ENCODE measurements at places on chromosomes 12 and 14.

DNA sequence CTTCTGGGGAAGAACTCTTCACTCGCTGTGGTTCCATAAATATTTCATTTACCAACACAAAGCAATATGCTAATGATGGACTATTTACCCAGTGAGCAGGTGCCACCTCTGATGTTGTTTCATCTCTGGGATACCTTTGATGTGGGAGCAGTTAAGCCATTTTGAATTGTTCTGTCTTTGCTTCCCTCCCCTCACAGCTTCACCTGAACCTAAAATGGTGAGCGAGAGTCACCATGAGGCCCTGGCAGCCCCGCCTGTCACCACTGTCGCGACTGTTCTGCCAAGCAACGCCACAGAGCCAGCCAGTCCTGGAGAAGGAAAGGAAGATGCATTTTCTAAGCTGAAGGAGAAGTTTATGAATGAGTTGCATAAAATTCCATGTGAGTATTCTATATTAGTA lies 352.7 kb downstream of the SYT1 start:
- DNase-seq, result no peak

- DNase-seq, result no peak
These were observed 357.3 kb upstream of the MIS18BP1 start for GRCh38 chr14:45610318-45610717.

DNA sequence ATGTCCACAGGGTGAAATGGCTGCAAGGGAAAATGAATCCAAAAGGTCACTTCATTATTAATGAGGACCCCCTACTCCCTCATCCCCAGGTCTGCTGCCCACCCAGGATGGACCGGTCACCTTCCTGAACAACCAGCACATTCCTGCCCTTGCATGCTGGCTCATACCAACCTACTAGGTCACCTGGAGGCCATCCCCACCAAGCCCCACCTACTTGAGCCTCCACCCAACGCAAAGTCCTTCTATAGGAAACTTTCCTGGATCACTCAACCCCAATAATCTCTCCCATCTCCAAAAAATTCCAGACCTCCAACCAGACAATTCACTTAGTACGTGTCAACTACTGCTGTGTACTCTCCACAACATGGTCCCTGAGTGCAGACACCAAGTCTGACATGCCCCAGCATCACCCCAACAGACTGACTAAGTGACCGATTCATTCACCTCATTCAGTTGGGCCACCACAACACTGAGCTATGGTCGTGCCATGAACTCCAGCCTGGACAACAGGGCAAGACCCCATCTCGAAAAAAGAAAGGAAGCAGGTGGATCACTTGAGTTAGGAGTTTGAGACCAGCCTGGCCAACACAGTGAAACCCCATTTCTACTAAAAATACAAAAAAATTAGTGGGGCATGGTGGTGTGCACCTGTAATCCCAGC lies 18.1 kb downstream of the CLMN start:
- DNase-seq, result no peak

- DNase-seq, result no peak
These were observed 13.5 kb upstream of the CATSPERB start for GRCh38 chr14:91745344-91745743.

DNA sequence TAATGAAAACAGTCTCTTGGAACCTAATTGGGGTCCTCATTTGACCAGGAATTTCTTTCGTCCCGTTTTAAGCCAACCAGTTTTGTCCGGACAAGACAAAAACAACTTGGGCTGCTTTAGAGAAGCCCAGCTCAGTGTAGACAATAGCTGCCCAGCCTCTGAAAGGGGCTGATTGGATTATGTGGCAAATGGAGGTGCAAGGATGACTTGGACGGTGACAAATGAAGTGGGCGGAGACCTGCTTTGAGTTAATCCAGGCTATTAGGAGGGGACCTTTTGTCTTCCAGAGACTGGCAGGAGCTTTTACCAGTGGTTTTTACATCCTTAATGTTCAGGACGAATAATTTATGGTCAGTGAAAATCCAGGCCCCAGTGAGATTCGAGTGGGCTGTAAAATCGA lies 4.8 kb downstream of the MEG3 start:
- DNase-seq, result no peak

- no peak for DNase-seq
These were observed 66.7 kb upstream of the PTCSC3 start for GRCh38 chr14:36243183-36243582.

- no peak for DNase-seq
These were observed 15.5 kb downstream of the AEBP2 start for GRCh38 chr12:19454837-19455236.

DNA sequence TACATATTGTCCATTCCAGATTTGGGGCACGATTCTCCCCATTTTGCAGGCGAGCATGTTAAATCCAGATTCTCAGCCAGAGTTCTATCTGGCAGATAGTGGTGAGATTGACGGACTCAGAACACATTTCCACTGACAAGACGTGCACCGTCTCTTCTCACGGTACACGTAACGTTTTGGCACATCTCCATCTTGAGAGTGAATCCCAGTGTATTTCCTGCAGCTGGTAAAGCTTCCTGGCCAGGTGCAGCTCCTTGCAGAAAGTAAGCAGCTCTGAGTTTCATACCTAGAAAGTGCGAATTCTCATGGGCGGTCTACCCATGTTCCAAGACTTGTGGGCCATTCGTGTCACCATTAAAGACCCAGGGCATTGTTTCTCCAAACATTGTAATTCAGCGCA lies 102.6 kb downstream of the TSPAN9 start:
- DNase-seq, result no peak

DNA sequence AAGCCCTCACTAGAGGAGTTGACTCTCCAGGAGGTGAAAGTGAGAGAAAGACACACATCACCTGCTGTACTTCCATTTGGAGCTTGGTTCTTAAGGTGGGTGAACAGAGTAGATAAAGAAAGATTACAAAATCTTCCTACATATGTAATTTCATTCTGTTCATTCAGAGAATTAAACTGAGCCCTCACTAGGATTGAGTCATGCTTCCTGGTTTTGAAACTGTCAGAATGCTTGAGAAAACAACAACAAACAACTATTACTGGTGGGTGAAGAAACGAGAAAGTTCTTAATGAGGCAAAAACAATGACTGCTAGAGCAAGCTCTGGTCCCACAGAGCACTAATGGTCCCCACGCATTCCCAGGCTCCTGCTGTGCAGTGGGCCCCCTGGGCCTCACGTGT lies 841.7 kb downstream of the VRK1 start:
- DNase-seq, result no peak

DNA sequence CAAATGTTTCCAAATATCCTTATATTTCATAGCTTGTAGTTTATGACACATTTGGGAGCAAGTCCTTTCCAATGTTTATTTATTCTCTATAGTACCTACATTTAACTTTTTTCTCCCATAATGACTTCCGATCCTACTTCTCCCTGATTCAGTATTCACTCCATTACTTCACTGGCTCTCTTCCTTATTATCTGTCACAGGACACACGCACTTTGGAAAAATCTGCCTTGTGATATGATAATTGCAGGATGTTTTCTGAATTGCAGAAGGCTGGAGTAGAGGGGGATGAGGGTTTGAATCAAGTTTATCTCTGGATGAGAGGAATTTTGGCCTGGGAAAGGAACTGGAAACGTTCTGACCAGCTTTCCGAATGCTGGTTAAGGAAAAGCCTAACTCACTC lies 75.0 kb downstream of the HMGA2 start:
- no peak for DNase-seq

DNA sequence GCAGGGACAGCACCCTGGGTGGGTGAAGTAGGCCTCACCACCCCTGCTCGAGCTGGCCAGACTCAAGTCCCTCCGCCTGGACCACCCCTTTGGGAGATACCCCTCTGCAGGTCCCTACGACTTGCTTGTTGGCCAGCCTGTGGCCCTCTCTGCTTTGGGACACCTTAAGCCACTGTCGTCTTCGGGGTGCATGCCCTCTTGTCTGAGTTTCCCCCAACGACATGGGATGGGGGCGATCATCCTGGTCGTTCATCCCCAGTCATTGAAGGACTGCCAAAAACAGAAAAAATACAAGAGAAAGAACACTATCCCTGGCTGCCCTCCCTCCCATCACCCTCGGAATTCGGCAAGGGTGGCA lies 151.1 kb downstream of the DPF3 start:
- DNase-seq, result no peak

DNA sequence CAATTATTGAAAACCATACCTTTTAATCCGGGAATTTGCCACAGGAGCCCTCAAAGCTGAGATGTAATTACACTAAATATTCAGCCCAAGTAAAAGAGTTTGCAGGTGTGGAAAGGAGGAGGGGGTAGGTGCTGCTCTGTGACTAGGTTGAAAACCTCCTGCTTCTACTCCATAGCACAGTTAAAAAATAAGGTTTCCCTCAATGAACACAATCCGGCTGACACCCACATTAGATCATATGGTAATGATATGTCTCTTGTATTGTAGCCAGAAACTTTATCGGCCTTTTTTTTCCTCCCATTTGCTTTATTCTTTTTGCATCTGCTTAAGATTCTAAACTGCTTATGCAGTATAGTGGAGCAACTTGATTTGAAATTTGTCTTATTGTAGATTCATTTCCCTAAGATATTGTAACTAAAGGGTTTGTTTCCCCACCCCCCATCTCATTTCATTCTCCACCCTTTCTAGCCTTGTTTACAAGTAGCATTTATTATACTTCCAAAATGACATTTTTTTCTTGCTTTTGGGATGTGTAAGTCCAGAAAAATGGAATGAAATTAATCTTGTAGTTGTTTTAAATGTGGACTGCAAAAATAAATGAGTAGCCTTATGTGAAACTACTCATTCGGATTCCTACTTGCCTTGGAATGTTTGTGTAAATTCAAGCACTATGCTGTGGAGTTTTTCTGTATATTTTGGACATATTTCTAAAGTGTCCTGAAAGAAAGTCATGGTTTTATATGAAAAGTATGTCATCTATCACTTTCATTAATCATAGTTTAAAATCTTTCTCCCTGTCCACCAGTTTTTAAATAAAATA lies at the start of gene DCN:
TSS of gene DCN (minus strand) at position 182 of the 820 bp plus-strand sequence. CDS start 4,265 bp downstream, outside the sequence.
- no peak for DNase-seq

DNA sequence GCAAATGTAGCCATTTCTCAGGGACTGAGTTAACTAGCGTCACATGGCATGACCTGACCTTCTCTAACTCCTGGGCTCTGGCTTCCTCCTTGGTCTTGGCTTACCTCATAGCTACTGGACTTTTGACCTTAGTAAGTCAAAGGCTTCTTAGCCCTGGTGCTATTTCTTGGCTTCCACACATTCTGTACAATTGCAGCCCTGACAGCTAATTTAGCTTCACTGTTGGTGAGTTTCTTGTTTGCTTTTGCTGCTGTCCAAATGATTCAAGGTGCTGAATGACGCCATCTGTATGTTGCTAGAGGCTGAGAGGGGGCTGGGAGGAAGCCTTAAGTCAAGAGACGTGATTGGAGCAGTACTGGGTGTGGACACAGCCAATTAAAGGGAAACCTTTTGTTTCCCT lies 202.7 kb downstream of the PRKD1 start:
- DNase-seq, result no peak

DNA sequence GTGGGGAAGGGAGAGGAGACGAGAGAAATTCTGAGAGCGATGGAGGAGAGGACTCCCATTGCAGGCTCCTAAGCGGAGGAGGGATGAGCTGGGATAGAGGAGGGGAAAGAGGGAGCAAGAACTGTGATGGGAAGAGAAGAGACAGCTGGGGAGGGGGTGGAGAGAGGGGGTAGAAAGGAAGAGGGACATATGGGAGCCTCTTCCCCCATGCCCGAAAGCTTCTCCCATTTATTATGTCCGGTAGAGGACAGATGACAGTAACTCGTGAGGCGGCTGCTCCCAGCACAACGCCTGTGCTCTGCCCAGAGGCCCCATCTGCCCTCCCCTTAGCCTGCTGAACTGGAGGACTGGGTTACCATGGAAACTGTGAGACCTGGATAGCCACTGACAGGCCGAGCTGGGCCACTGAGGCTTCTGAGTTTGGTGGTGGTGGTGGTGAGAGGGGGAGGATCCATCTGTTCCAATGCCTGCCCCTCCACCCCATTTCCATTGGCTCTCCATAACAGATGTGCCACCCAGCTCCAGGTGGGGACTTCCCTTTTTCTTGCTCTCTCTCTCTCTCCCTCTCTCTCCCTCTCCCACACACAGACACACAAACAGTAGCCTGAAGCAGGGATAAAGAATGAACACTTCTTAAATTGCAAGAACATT lies 8.3 kb downstream of the CPNE6 start:
- DNase-seq, result no peak

DNA sequence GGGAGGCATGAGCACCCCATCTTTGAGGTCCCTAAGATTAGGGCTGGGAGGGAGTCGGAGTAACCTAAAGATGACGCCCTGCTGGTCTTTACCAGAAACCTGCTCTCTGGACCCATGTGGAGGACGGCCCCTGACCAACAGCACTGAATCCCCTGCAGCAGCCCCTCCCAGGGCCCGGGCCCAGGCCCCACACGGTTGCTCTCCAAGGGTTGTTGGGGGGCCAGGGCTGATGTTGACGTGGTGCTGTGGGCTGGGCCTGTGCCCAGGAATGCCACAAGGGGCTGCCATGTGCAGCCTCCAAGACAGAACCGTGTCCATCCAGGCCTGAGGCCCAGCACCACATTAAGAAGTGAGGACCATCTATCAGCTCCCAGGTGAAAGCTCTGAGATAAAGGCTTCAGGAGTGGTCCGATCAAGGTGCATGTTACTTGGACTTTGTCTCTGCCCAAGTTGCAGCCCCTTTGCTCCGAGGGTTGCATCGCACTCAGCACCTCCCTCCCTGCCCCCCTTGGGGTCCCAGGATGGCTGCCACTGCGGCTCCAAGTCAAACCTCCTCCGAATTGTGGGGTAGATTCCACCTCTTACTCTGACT lies 29.6 kb downstream of the LRCOL1 start:
- no peak for DNase-seq

DNA sequence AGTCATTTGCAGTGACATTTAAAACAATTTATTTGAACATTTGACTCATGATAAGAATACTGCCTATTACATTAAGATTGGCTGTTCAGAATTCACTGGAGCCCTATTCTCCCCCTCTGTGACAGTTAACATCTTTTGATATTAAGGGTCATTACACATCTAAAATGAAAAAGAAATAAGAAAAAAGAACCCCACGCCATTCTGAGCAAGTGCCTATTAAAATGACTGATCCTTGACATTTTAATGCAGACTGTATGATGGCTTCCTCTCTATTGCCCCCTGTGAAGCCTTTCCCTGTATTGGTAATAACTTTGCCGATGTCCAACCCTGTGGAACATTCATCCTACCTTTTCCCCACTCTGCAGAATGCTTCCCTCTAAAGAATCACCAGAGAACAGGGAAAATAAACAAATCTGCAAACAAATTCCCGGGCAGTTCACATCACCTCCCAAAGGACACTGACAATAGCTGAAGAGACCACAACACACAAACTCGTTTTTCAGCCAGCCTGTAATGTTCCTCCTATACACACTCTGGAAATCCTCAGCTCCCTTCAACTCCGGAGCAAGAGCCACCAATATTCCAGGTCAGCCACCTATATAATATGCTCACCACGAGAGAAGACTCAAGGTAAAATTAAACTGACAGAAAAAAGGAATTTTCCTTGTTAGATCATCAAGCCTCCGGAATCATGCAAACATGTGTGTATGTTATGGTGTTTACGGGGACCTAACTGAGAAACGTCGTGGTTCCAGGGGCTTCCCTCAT lies 2.1 kb downstream of the NIN start:
- DNase-seq, result no peak

All from GF-D8 (cell line).